ENCODE measurements at places on chromosomes 6 and 20.

GRCh38 chr6:31180500-31180899, 10.0 kb upstream of the POU5F1 start:
- DNase-seq, result peak; percentile 79

- DNase-seq, result no peak
Observed at GRCh38 chr20:58202044-58202443, 26.4 kb downstream of the ANKRD60 start.

DNA sequence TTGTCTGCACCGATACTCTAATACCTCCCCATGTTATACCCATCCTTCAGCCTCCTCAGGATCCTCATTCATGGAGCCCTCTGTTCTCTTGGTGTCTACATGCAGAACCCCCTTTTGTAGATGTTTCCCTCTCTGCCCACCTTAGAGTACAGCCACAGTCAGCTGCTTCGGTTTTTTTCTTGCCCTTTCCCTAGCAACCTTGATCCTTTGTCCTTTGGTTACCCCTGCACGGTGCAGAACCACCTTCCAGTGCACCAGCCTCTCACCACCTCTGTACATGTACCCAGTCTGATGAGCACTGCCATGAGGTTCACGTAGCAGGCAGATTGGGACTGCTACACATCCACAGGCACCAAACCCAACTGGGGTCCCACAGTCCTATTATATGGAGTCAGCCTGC, 7.3 kb downstream of the VPS16 start:
- peak; percentile 31 for DNase-seq

DNA sequence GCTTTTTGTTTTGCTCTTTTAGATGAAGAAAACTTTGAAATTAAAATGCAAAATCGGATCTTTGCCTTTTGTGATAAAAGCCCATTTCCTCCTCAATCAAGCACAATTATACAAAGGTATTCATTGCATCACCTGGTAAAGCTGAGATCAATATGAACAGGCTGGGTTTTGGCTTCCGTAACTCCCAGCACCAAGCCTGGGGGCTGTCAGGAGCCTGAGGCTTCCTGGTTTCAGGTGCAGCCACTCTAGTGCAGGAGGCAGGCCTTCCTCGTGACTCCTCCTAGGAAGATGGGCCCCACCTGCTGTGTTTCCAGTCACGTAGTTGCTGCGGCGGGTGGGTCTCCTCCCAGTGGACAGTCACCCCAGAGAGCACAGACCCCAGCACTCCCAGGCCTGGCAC, 54.0 kb downstream of the EDN3 start:
- no peak for DNase-seq

GRCh38 chr6:34743625-34744293, 13.5 kb upstream of the SNRPC start:
- DNase-seq, result no peak

DNA sequence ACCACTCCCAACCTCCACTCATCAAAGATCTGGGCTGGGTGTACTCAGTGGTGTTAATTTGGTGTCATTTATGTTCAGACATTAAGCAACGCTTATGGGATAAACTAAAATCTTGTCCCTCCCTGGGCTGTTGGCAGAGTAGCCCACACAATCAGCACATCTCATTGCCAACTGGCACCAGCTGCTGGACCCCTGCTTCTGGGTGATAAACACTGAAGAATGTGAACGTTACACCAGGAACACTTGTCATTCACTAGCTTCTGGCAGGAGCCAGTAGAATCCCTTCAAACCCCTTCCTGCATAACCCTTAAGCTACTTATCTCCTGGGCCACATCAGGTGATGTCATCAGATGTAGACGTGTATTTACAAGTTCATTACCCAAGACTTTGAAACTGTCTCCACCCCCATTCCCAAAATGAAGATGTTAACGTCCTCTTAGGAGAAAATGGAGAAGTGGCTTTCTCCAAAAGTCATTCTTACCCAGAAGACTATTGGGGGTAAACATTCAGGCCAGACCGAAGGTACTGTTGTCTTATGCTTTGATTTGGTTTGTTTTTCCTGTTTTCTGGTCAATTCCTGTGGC, 107.8 kb upstream of the CD93 start:
- no peak for DNase-seq

GRCh38 chr20:63149531-63150192, 66.3 kb downstream of the YTHDF1 start:
- no peak for DNase-seq

- peak; percentile 72 for DNase-seq
Observed at GRCh38 chr20:34708621-34709043, 4.5 kb downstream of the TP53INP2 start.

DNA sequence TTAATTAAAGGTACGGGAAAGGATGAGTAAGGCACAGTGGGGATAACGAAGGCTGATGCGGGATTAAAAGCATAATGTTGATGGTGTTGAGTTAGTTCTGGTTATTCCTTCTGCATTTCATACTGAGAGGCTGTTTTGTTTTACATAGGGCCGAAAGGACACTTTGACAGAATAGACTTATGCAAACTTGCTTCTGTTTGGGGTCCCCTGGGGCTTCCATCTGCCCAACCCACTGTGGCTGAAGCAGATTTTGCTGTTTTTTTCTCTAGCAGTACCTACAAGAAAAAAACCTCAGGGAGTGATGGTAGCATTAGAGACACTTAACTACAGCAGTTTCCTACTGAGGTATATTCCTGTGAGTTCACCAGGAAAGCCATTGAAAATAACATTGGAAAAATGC, 136.1 kb upstream of the SUPT3H start:
- no peak for DNase-seq

- no peak for DNase-seq
Observed at GRCh38 chr6:144999127-144999526, 714.0 kb downstream of the UTRN start.

- no peak for DNase-seq
Observed at GRCh38 chr6:125729983-125730382, 19.4 kb upstream of the HEY2 start.

DNA sequence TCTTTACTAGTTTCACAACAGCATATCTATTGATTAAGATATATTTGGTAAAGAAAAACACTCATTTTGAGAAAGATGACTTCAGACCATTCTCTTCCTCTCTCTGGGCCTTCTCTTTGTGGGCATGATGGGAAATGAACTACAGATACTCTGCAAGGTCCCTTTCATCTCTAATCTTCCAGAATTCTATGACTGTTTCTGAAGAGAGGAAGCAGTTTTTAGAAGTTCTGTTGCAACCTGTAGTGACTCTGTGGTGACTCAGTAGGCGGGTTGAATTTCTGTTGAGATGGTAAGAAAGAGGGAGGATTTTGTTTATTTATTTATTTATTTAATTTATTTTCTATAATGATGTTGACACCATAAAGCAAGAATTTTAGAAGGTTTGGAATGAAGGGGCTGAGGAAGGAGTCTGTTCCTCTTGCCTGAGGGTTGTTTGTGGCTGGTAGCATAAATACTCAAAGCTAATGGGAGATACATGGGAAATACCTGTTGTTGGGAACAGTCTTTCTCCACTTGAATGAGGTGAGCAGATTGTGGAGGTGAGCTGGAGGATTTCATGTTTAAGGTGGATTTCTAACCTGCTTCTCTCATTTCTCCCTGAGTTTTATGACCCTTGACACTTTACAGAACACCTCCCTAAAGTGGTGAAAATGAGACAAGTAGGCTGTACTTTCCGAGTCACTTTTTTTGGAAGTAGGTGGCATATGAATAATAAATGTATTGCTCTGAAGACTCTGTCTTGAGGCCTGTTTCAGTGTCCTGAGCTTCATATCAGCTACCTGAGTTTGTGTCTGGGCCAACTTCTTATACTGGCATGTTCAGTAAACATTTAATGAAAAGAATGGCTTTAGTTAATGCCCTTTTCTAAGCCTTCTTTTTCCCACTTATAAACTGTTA, 15.0 kb downstream of the ACSS2 start:
- peak; percentile 45 for DNase-seq

- DNase-seq, result no peak
Observed at GRCh38 chr6:86936834-86937218, 502 bp upstream of the HTR1E start.

DNA sequence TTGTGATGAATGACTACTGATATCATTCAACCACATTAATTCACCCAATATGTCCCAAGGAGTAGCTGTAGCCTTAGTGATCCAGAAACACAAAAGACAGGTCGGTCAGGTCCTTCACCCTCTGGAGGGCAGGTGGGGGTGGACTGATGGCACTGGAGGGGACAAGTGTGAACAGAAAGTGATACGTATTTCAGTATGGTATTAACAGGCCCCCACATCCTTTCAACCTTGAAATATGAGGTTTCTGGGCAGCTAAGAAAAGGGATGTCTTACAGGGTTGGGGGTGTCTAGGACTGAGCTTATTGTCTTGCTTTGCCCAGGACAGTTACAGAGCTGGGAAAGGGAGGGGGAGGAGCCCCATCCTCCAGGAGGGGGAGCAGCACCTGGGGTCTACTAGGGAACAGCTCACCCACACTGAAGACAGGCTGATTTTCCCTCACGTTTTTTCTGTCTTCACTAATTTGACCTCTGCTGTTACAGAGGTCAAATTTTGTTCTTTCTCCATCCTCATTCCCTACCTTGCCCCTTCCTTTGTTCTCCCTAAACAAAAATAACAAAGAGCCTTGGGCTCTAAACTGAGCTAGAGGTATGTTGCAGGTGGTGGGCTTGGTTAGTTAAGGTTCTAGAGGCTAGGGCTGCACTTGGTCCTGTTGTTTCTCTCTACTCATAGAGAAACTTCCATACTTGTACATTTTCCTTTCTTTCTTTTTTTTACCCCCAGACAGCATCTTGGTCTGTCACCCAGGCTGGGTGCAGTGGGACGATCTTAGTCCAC, 38.0 kb upstream of the EEF1A1 start:
- no peak for DNase-seq

DNA sequence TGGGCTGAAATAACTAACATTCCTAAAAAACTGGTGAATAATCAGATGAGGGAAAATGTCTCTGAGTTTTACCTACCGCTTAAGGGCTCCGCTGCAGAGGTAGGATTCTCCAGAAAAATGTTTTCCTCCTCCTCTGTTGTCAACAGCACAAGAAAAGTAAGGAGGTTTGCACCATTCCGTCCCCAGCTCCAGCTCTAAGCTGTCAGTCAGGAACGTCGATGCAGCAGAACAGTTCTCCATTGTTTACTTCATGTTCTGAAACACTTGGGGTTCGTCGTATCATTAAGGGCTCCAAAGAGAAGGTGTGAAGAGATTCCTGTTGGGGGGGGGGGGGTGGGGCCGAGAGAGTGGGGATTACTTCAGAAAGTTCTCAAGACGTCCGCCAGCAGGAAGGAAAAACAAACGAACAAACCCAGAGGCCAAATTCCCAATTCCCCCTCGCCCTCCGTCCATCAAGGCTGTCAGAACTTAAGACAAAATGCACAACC, 734 bp downstream of the MMS22L start:
- DNase-seq, result no peak

- no peak for DNase-seq
Observed at GRCh38 chr20:9241232-9241692, 172.4 kb downstream of the PLCB4 start.

GRCh38 chr20:31695849-31696804, 26.5 kb downstream of the BCL2L1 start:
- DNase-seq, result no peak

DNA sequence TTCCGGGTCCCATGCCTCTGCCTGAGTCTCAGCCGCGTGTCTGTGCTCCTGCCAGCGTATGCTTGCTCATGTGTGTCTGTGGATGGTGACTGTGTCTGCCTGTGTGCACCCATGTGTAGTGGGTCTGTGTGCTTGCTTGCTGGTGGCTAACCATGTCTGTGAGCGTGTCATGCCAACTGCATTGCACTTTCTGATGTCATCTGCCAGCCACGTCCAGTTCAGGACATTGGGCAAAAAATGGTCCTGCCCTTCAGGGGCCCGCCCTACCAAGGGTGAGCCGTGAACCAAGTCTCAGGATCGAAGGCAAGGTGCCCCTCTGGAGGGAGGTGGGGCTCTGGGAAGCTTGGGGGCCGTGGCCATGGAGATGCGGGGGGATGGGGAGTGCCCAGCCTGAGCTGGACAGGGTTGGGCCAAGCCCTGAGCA, 9.4 kb upstream of the ZBTB46 start:
- DNase-seq, result no peak

GRCh38 chr6:122620428-122620827, 10.2 kb downstream of the PKIB start:
- DNase-seq, result no peak
